Activated naive CD4-positive, alpha-beta T cell treated with anti-CD3 and anti-CD28 coated beads, Interleukin-2, amount 50 U/mL, for 72 hours (primary cell): ENCODE measurements at places on chromosomes 6 and 20. TPM values are rescaled to one million over a fixed set of nuclear protein-coding genes. Genes with fewer than 3 reads are reported as not detected.

KCNB1 gene
- total RNA-seq = not detected

SSTR4 gene
- not detected for total RNA-seq

BMP6 gene
- total RNA-seq = not detected

XKR7 gene
- not detected for total RNA-seq

CCDC28A gene
- total RNA-seq = 35.8 TPM
